ENCODE measurements at places on chromosomes 6 and 20.

- DNase-seq = no peak
These were observed 85.0 kb upstream of the KCNK16 start for GRCh38 chr6:39407446-39407993.

DNA sequence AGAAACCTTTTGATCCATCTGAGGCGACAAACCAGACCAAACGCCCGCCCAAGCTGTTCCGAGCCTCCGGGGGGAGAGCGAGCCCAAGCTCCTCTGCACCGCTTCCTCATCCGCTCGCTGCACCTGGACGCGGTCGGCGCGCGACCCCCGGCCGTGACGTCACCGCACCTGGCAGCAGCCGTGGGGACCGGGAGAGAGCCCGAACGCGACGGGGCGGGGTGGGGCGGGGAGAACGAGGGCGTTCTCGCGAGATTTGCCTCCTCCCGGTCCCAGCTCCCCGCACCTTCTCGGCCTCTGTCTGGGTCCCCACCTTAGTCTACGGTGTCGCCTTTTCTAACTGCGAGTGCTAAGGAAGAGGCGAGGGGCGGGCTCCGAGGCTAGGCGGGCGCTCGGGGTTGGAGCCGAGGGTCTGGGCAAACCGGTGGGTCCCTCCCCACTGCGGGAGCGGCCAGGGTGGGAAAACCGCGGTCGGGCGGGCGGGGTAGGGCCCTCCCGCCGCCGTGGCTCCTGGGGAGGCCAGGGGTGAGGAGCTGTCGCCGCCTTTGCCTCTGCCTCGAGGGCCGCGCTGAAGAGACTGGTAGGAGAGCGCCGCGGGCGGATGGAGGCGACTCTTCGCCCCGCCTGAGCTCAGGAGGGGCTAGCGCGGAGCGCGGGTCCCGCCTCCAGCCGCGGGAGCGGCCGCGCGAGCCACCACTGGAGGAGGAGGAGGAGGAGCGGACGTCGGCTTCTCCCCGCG is at the start of gene CD2AP:
Gene CD2AP (plus strand): TSS at position 293 of the 736 bp plus-strand sequence. CDS start 456 bp downstream, outside the sequence.
- peak; percentile 80 for DNase-seq

DNA sequence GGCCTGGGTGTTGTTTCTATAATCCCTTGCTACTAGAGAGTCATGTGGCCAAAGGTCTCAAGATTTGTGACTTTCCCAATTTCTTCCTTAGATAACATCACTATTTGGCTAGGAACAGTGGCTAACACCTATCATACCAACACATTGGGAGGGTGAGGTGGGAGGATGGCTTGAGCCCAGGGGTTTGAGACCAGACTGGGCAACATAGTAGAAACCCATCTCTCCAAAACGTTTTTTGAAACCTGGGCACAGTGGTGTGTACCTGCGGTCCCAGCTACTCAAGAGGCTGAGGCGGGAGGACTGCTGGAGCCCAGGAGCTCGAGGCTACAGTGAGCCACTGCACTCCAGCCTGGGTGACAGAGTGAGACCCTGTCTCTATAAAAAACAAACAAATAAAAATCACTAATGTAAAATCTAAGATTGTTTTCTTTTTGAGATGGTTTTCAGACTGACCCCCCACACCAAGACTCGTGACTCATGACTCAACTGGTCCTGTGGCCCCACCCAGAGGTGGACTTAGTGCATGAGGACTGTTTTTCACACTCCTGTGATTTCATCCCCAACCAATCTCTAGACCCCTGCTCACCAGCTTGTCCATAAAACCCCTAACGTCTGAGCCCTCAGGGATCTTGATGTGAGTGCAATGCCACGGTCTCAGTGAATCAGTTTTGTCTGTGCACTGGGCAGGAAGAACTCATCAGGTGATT is 48.3 kb upstream of the KIF16B start:
- DNase-seq = no peak

DNA sequence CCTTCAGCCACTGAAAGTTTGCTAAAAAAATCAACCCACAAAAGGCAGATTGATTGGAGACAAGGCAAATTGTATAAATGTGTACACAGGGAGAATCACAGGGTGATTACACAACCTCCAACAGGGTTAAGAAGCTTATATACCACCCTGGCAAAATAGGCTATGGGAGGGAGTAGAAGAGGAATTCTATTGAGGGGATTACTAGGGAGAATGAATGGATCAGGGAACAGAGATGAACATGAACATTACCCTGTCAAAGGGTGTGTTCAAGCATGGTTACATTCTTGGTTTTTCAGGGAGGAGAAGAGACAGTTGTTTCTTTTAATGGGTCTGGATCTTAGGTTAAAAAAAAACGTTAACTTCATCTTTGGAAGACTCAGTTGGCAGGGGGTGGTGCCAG is 5.1 kb upstream of the MRS2 start:
- DNase-seq = no peak

DNA sequence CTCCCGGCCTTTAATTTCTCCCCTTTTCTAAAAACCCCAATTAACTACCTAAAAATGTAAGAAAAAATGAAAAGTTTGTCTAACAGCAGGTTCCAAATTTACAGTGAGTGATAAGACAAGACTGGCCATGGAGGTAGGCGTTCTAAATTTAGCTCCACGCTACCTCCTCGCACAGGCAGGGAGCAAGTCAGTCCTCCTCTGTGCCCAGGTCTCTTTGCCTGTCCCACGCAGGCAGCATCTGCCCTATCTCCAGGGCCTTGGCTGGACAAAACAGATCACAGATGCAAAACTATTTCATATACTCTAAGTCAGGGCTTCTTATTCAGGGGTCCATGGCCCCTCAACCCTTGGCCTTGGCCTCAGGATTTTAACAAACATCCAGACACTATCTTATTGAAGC is 98.0 kb upstream of the JARID2 start:
- no peak for DNase-seq

- no peak for DNase-seq
These were observed 137.3 kb downstream of the HTR1B start for GRCh38 chr6:77326029-77326428.

GRCh38 chr20:61727761-61728160 is 337.9 kb downstream of the TAF4 start:
- no peak for DNase-seq

- DNase-seq = no peak
These were observed 297.8 kb downstream of the GJA1 start for GRCh38 chr6:121733234-121733633.

- no peak for DNase-seq
These were observed 51.1 kb downstream of the WASF1 start for GRCh38 chr6:110128418-110128817.

GRCh38 chr20:6504826-6505225 is 262.7 kb upstream of the BMP2 start:
- DNase-seq = no peak

DNA sequence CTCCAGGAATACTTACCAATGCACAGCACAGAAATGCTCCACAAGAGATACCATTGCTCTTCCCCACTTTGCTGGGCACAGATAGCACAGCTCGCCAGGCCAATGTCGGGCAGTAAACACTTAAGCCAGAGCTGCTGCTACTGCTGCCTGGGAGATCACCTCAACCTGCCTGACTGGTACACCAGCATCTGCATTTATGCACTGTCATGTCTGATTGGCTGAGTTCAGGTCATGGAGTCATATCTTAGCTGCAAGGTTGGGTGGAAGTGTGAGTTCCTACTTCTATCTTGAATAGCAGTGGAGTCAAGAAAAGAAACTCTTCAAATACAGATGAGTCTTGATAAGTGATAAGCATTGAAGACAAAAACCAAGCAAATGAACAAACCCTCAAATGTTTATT is 10.9 kb upstream of the ADGRF4 start:
- DNase-seq = no peak

- no peak for DNase-seq
These were observed 487.5 kb downstream of the EPM2A start for GRCh38 chr6:145247692-145248419.

DNA sequence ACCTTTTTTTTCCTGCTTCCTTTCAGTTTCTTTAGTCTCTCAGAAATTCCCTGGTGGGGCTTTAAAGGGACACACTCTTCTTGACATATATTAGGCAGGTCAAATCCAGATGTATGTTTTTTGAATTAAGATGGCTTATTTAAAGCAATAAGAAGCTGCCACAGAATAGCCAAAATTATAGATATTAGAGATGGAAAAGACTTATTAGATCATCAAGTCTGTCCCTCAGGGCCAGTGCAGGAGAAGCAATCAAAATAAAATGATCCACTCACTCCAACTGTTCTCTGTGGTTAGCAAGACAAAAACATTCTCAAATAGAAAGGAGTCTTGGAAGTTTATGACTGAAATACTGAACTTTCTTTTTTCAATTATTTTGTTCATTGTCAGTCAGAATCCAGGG is 462.8 kb downstream of the CDC5L start:
- no peak for DNase-seq

GRCh38 chr6:2854396-2854982 is 12.8 kb upstream of the SERPINB1 start:
- no peak for DNase-seq

- DNase-seq = no peak
These were observed 260.9 kb downstream of the BTBD9 start for GRCh38 chr6:38378801-38379200.

GRCh38 chr6:24864343-24864742 is 65.6 kb upstream of the ARMH2 start:
- DNase-seq = no peak

GRCh38 chr20:8218861-8219260 is 86.8 kb downstream of the PLCB1 start:
- DNase-seq = no peak

DNA sequence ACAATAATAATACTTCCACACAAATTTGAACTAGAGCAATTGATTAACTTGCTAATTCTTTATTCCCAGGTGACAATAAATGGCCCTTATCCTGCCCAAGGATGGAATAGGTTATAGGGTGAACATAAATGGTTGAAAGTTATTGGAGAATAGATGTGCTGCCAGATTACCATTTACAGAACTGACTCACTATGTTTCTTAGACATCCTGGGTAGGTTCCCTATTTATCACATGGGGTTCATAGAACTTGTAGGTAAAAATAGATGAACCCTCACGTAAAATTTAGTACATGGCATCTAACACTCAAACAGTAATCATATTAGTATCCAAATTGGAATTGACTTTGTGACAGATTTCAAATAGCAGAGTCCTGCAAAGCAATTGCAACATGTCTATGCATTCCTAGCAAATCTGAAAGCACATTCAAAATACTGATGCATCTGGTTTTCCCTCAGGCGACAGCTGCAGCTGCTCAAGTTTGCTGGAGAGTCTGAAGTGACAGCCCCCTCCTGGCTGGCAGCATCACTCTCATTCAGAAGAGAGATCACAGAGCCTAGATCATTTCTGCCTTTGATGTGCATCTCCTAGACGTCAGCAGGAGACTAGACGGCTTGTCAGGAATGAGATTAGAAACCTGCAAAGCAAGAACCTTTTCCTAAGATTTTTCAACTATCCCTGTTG is 80.2 kb upstream of the RNF217 start:
- DNase-seq = no peak

GRCh38 chr6:154347981-154348380 is 8.6 kb downstream of the IPCEF1 start:
- DNase-seq = no peak

DNA sequence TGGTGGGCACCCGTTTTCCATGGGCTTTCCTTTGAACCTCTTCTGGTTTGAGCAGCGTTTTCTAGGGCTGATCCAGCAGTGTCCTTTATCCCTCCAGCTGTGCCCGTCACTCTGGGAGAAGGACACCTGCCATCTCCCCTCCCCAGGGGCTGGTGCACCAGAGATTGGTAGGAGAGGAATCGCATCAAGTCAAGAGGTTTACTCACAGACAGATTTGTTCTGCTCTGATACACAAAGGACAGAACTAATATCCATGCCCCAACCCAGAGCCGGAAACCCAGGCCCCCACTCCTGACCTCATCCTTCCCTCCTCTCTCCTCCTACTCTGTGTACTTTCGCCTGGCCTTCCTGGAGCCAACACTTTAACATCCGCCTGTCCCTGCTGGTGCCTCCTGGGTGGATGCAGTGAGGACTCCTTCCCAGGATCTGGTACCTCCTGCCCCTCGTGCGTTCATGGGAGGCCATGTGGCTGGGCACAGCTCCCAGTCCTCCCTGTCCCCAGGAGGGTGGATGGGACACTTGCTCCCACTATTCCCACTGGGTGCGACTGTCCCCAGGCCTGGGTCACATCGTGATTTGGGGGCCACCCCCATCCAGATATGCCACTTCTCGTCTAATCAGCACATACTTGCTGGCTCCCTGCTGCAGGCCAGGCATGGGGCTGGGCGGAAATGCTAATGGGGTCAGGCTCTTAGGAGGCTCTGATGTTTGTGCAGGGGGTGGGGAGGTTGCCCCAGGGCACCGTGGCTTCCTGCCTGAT is 286.3 kb downstream of the CDH4 start:
- no peak for DNase-seq

GRCh38 chr6:121321282-121321681 is 13.0 kb downstream of the TBC1D32 start:
- no peak for DNase-seq

DNA sequence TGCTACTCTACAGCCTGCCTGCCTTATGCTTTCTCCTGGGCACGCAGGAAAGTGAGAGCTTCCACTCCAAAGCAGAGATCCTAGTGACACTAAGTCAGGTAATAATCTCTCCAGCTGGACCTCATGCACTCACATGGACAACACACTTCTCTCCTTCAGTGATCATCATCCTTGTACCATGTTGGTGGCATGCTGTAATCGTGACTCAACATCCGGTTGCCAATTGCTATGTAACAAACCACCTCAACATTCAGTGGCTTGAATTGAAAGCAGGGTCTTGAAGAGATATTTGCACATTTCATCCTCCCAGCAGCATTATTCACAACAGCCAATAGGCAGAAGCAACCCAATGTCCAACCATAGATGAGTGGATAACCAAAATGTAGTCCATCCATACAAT is 40.3 kb upstream of the PPP1R3G start:
- DNase-seq = no peak

All from HCT116 (cell line).